ENCODE measurements at places on chromosomes 1 and 21. TPM values are rescaled to one million over a fixed set of nuclear protein-coding genes. Genes with fewer than 3 reads are reported as not detected.

Gene ATXN7L2
- total RNA-seq, result 1.9 TPM

Gene LRRIQ3
- total RNA-seq, result 0.53 TPM

Gene CRNN
- not detected for total RNA-seq

Gene CADM3
- 0.09 TPM for total RNA-seq

Gene ZRANB2
- 25.5 TPM for total RNA-seq

Gene VWA5B1
- total RNA-seq, result not detected
